Pulmonary artery endothelial cell (primary cell): ENCODE measurements at places on chromosomes 7 and 10. TPM values are rescaled to one million over a fixed set of nuclear protein-coding genes. Genes with fewer than 3 reads are reported as not detected.

The ADCY1 gene
- 0.26 and 0.32 TPM in 2 replicates for total RNA-seq

The MOGAT3 gene
- not detected in 2 replicates for total RNA-seq

The LIPN gene
- total RNA-seq, result not detected in 2 replicates

The MRLN gene
- total RNA-seq, result not detected in 2 replicates

DNA sequence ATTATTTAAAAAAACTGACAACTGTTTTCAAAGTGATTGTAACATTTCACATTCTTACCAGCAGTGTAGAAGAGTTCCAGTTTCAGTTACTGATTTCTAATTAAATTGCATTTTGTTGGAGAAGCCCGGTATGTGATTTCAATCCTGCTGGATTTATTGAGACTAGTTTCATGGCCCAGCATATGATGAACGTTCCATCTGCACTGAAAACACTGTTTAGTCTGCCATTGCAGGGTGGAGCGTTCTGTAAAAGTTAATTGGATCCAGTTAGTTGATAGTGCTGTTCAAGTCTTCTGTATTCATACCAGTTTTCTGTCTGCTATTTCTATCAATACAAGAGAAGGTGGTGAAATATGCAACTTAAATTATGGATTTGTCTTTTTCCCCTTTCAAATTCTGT is 37.3 kb upstream of the CCNY start:
- no peak for DNase-seq

DNA sequence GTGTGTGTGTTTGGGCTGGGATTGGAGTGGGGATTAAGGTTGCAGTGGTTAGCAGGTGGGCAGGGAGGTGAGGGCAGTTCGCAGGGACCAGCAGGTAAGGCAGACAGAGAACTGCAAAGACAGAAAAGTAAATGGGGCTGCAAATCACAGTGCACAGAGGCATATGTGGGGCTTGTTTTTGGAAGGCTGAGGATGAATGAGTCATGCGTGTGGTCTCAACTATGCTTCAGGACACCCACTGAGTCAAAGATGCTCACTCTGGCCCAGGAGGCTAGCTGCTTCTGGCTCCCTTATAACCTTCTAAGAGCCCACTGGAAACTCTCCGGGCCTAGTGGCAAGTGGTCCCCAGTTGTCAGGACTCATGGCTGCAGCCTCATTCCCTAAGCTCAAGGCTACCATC is 118.2 kb downstream of the ZNF248 start:
- DNase-seq, result no peak

DNA sequence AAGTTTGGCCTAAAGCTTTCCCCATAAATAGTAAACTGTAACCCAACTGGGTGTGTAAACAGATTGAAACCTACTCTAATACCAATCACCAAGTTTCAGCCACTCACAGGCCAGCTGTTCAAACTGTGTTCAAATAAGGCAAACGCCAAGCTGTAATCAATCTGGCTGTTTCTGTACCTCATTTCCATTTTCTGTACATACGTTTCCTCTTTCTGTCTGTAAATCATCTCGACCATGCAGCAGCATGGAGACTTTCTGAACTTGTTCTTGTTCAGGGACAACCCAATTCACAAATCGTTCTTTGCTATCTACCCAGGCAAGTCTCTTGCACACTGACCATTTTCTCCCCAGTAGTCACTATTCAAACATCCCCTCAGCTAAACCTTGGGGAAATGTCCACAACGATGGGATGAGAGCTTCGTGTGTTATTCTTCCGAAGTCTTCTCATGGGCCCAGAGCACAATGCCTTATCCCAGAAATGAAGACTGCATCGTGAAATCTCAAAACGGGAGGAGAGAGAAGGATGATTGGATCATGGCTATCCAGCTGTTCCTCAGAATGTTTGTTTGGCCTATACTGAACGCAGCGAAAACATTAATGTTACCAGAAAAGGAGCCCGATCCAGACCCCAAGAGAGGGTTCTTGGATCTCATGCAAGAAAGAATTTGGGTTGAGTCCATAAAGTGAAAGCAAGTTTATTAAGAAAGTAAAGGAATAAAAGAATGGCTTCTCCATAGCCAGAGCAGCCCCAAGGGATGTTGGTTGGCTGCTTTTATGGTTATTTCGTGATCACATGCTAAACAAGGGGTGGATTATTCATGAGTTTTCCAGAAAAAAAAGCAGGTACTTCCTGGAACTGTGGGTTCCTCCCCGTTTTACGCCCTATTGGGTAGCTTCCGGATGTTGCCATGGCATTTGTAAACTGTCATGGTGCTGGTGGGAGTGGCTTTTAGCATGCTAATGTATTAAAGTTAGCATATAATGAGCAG is 86.2 kb downstream of the SLC16A9 start:
- DNase-seq, result no peak
